ENCODE measurements at places on chromosomes 1 and 21.

GRCh38 chr1:8047112-8047511, 21.0 kb upstream of the ERRFI1 start:
- no peak for DNase-seq

DNA sequence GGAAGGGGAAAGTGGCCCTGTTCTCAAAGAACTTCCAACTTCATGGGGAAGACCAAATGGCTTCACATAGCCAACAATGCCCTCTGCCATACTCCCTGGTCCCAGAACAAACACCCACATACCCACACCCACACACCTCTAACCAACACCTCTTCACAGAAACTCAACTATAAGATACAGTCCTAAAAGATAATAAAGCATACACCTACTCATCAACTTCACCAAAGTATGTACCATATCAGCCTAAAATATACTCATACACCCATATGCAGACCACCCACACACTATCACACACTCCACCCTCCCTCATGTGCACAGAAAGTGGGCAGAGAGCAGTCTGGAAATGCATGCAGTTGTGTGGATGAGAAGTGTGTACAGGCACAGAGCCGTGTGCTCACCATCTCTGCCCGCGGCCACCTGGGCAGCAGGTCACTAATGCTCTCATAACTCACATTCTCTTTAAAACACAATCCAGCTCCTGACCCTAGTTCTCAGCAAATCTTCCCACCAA, 27.7 kb downstream of the IQGAP3 start:
- no peak for DNase-seq

- DNase-seq, result no peak
Measured at GRCh38 chr1:176119549-176119948, 87.5 kb downstream of the COP1 start.

DNA sequence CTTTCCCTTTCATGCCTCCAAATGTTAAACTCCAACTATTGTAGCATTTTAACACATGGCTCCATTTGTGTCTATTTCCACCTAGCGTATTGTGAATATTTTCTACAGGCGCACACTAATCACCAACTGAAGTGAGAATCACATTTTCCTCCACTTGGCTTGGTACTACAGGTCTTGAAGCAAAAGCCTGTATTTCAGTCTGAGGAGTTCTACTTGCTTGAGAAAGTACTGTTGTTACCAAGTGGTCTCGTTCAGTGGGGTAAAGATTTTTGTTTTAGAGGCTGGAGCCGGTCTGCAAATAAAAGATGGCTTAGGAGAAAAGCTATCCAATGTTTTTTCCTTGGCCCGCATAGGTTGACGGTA, 550 bp upstream of the PTBP2 start:
- DNase-seq, result no peak

GRCh38 chr1:224631462-224632115, 15.5 kb downstream of the CNIH3 start:
- no peak for DNase-seq

DNA sequence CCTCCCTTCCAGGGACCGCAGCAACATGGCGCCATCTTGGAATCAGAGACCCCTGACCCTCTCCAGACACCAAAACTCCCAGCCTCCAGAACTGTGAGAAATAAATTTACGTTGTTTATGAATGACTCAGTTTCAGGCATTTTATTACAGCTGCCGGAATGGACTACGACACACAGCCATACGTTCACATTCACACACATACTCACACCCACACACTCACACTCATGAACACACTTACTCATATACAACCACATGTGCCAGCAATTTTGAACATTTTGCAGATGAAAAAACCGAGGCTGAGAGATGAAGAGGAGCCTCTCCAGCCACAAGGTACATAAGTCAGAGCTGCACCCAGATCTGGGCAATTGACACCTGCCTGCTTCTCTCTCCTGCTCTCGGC, 151.0 kb upstream of the RAB4A start:
- no peak for DNase-seq

DNA sequence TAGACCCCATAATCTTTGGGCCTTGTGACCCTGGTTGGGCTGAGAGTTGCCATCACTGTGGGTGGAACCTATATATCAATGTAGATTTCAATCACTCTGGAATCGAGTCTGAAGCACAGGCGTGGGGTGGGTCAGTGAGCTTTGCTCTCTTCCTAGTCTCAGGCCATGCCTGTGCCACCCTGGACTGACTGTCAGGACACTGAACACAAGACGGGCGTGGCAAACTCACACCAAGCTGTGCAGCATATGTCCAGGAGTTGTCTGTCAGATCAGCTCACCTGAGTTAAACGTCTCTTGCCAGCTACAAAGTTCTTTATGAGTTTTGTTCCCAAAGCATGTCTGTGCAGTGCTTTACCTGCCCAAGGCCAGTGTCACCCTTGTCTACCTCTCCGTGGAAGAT, 30.9 kb upstream of the ALPL start:
- DNase-seq, result no peak

DNA sequence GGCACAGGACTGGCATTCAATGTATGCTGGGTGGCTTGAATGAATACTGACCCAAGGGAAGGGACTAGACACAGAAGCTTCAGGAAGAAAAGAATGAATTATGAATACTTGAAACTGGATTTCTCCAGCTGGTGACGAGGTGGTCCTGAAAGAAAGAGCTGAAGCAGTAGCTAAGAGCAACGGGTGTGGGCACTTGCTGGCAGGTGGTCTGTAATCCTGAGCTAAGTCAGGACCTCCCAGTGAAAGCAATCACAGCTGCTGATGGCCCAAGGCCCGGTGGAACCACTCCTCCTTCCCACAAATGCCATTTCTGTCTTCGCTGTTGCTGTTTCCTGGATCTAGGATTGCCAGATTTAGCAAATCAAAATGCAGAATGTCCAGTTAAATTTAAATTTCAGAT, 47.0 kb downstream of the NEK2 start:
- no peak for DNase-seq
